Hypothalamus (tissue), 51 donors: ENCODE measurements at places on chromosomes 13 and 19.

DNA sequence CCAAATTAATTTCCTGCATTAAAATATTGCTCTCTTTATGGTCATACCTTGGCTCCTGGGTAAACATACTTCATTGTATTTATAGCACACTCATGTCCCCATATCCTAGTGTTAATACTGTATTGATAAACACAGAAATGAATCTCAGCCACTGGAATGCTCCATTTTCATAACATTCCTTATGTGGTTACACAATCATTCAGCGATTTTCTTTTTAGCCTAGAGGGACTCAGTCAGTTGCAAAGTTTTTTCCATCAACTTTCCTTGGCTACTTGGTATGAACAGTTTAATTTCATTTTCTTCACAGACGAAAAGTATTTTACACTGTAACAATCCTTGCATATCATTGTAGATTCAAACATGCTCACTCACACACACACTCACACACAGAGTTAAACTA, 471.5 kb downstream of the FGF14 start:
- no peak for DNase-seq

GRCh38 chr19:49718991-49719390, 28.1 kb downstream of the CPT1C start:
- no peak for DNase-seq

GRCh38 chr13:101846701-101847100, 394.2 kb downstream of the ITGBL1 start:
- no peak for DNase-seq

DNA sequence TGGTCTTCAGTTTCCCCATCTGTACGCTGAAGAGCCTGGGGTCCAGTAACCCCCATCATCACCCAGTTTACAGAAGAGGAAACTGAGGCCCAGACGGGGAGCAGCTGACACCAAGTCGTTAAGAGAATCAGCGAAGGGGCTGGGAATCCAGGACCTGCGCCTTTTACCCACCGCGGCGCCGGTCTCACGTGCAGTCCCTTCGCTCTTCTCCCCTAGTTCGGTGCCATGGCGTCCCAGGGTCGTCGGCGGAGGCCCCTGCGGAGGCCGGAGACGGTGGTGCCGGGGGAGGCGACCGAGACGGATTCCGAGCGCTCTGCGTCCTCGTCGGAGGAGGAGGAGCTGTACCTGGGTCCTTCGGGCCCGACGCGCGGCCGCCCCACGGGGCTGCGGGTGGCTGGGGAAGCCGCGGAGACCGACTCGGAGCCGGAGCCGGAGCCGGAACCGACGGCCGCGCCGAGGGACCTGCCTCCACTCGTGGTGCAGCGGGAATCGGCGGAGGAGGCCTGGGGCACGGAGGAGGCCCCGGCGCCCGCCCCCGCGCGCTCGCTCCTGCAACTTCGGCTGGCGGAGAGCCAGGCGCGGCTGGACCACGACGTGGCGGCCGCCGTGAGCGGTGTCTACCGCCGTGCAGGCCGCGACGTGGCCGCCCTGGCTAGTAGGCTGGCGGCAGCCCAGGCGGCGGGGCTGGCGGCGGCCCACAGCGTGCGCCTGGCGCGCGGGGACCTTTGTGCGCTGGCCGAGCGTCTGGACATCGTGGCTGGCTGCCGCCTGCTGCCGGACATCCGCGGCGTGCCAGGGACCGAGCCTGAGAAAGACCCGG, 698 bp downstream of the BLOC1S3 start:
- DNase-seq: no peak

DNA sequence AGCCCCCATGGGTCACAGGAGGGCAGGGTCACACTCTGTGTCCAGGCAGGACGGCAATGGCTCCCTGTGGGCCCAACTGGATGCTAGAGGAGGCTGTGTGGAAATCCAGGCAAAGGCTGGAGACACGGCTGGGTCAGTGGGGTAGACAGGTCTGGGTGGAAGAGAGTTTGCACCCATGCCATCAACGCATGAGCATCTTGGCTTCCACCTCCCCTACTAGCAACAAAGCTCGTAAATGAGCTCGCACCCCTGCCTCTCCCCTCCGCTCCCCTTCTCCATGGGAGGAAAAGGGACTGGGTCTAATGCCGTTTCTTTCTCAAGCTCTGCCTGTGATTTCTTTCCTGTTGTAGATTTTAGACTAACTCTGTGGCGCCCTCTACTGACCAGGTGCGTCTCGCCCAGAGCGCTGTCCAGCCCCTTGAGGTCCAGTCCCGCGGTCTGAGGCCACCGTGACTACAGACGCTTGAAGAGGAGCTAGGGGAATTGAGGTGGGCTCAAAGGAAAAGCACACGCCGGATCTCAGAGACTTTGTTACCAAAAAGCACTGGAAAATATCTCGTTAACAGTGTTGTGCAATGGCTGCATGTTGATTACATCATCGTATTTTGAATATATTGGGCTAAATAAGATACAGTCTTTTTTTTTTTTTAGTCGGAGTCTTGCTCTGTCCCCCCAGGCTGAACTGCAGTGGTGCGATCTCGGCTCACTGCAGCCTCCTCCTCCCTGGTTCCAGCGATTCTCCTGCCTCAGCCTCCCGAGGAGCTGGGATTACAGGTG, 50.7 kb upstream of the USP29 start:
- no peak for DNase-seq

GRCh38 chr13:50228527-50228926, 213.3 kb downstream of the KCNRG start:
- DNase-seq: no peak

- DNase-seq: no peak
Observed at GRCh38 chr13:23243066-23243465, 62.3 kb downstream of the SGCG start.

GRCh38 chr19:49327878-49328544, 3.0 kb upstream of the SLC6A16 start:
- DNase-seq: no peak

DNA sequence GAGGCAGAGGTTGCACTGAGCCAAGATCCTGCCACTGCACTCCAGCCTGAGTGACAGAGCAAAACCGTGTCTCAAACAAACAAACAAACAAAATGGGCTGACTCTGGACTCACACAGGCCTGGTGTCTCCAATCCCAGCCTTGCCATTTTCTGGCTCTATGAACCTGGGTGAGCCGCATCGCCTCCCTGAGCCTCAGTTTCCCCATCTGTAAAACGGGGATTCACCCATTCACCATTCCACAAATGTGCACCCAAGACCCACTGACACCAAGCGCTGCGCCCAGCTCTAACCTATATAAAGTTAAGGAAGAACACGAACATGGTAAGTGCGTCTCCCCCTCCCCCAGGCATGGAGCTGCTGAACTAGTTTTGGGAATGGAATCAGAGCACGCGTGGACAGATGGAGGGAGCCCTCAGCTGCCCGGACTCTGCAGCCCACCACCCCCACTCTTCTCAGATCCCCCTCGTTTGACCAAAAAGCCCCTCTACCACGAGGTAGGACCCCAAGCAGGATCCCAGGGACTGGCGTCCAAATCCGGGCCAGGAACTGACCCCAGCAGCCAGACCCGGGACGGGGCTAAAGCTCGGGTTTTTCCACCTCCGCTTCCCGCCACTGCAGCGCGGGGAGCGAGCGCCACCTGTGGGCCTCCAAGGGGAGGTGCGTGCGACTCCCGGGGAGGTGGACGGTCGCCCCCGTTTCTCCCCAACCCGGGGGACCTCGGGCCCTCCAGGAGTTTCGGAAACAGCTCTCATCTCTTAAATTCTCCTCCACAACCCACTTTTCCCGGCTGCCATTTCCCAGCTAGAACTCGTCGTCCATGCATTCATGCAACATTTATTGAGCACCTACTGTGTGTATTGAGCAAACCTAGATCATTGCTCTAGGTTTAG, 33.0 kb upstream of the ADGRE5 start:
- no peak for DNase-seq

DNA sequence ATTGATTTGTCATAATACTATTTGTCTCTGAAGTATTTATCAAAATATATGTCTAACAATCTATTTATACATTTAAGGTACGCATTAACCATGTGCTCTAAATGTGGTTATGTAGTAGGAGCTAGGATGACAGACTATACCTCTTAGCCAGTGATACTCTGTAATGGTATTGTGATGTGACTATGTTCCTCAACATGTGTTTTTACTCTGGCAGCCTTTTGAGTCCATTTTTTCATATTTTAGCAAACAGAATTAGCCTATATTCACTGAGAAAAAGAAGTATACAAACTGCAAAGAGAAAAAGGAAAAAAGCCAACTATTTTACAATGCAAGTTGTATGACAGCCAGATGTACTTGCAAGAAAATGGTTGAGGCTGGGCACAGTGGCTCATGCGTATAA, 26.7 kb downstream of the MAB21L1 start:
- no peak for DNase-seq

DNA sequence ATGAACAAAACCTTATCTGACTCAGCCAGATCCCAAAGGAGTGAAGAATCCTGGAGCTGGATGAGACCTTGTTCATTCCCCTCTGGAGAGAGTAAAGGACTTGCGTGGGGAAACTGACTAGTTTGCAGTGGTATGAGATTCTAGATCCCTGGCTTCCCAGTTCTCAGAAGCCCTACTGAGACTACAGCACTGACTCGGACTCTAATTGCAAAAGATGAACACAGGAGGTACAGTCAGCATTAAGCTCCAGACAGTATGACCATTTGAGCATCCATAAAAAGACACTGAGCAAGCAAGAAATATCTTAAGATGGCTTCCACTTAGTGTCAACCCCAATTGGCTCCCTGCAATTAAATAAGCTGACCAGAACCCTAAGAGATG, 6.8 kb downstream of the ZC3H4 start:
- no peak for DNase-seq

GRCh38 chr13:99197117-99197651, 3.5 kb upstream of the UBAC2 start:
- DNase-seq: no peak

DNA sequence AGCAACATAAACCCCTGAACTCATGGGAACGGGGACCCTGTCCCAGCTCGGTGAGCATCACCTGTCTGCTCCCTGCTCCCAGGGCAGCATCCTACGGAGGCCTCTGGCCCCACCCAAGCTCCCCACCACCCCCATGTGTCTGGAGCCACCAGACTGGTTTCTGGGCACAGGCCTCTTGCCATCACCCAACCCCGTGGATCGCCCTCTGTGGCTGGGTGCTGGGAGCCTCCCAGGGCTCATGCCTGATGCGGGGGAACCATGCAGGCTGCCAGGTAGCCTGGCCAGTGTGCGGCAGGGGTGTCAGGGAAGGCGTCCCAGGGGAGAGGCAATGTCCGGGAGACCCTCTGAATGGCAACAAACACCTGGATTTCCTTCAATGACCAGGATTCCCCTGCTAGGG, 2.7 kb downstream of the MICOS13 start:
- no peak for DNase-seq

DNA sequence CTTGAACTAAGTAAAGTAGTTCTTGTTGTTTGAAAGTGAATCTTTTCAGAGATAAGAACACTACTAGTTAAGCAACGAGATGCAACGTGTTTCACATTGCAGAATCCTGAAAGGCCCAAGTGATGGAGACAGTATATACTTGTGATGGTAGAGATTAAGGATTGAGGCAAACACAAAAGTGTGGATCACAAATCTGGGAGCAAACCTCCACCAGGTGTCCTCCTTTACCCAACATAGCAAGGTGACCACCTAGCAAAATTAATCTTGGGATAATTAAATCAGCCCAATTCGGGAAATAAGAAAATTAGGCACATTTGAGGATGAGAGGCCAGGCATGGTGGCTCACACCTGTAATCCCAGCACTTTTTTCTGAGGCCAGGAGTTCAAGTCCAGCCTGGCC, 563.9 kb downstream of the DACH1 start:
- DNase-seq: no peak

- no peak for DNase-seq
Observed at GRCh38 chr13:113989585-113990300, 15.9 kb upstream of the C13orf46 start.

DNA sequence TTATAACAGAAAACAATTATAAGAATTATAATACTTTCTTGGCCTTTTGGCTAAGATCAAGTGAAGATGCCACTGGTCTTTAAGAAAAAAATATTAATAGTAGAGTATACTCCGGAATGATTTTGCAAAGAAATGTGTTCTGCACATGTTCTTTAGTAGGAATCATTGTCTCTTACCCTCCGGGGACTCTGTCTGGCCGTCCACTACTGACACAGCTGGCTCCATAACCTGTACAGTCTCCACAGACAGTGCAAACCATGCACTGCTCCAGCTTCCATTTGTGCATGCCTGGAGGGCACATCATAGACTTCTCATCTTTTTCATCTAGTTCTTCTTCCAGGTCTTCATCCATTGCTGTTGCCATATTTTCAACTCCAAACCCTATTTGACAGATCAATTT, 75.9 kb downstream of the MYCBP2 start:
- no peak for DNase-seq

DNA sequence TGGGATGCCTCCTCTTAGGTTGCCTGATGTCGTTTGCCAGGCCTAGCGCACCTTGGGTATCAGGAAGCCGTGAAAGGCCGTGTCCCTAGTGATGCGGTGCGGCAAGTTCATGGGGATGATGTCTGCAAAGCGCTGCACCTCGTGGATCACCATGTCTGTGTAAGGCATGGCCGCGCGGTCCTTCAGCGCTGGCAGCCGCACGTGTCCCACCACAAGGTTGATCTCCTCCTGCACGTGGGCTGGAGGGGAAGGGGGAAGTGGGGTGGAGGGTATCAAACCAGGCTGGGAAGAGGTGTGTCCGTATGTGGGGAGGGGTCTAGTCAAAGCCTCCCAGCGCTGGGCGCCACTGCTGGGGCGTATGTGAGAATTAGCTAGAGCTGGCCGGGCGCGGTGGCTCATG, 23.2 kb downstream of the EGLN2 start:
- no peak for DNase-seq
